Hepatocyte (in vitro differentiated cells): ENCODE measurements at places on chromosomes 2 and 18. TPM values are rescaled to one million over a fixed set of nuclear protein-coding genes. Genes with fewer than 3 reads are reported as not detected.

DNA sequence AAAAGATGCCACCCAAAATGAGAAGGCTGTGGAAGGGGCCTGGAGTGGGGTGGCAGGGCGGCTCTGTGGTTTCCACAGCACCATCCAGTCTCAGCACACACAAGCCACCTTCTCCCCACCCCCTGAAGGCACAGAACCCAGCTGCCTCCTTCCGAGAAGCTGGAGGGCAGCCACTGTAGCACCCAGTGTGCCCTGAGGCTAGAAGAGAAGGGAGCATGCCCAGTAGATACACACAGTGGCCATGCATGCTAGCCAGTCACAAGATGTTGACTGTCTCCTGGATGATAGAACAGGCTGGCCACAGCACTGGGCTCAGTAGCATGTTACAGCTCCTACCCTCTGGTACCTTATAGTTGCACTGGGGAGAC is 148.9 kb upstream of the EPAS1 start:
- no peak for DNase-seq

- DNase-seq = no peak
These were observed 34.0 kb downstream of the TIMM21 start for GRCh38 chr18:74182335-74182734.

GRCh38 chr18:67010919-67011318 is 407.0 kb upstream of the CDH19 start:
- no peak for DNase-seq

Gene CNRIP1
- total RNA-seq = 5.8 and 7.9 TPM in 2 replicates

Gene TUBA4B
- total RNA-seq = 0.13 TPM in 1 of 2 replicates, not detected in the other
